Endothelial cell (in vitro differentiated cells): ENCODE measurements at places on chromosomes 16 and 17.

DNA sequence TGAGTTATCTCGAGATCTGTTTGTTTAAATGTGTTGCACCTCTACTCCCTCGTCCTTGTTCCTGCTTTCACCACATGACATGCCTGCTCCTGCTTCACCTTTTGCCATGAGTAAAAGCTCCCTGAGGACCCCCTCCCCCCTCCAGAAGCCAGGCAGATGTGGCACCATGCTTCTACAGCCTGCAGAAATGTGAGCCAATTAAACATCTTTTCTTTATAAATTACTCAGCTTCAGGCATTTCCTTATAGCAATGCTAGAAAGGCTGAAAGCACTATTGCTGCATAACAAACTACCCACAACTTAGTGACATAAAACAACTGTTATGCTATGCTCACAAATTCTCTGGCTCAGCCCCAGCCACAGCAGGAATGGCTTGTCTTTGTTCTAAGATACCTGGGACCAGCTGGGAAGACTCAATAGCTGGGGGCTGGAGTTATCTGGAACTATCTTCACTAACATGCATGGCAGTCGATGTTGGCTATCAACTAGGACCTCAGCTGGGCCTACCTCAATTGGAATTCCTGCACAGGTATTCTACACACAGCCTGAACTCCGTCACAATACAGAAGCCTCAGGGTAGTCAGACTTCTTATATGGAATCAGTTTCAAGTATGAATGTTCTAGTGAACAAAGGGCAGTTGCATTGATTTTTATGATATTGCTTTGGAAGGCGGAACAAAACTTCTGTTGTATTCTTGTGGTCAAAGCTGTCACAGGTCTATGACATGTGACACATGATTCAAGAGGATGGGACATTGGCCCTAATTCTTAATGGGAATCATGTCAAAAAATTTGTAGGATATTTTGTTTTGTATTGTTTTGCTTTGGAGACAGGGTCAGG is 186.0 kb upstream of the PIRT start:
- no peak for DNase-seq

DNA sequence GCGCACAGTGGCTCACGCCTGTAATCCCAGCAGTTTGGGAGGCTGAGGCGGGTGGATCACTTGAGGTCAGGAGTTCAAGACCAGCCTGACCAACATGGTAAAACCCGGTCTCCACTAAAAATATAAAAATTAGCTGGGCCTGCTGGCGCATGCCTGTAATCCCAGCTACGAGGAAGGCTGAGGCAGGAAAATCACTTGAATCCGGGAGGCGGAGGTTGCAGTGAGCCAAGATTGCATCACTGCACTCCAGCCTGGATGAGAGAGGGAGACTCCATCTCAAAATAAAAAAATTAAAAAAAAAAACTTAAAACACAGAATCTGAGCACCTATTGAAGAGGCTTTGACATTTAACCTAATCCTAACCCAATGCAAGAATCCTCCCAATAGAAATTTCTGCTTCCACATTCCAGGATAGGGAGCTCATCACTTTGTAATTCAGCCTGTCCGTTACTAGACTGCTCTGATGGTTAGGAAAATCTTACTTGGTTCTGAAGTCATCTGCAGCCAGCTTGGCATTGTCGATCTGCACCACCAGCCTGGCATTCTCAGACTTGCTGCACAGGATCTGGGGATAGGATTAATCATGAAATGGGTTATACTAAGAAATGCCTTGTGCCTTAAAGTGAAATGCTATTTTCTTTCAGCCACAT is 2.1 kb downstream of the KRT33B start:
- DNase-seq: no peak

DNA sequence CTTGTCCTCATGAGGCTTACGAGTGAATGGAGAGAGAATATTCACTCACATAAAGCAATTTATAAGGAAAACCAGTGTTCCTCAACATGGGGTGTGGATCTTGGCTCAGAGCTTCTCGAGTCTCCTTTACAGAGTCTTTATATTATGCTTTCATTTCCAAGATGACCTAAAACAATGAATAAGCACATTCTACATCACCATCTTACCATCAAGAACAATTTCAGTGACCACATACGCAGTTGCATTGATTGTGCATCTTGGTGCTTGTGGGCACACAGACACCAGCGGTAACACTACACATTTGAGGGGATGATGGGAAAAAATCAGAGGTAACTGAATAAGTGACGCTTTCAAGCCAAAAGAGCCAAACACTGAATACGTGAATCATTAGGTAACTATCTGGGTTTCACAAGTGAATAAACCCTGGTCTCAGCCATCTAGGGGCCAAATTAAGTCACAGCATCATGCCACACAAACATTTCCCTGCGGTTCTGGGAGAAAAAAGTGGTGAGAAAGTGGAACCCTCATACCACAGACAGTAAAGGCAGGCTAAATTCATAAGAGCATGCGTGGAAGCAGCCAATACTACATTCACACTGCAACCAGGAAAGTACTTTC is 9.4 kb downstream of the CWC25 start:
- no peak for DNase-seq

GRCh38 chr16:79257953-79258490 is 342.5 kb downstream of the MAF start:
- no peak for DNase-seq

GRCh38 chr17:21283482-21284318 is 811 bp upstream of the MAP2K3 start:
- DNase-seq: no peak

DNA sequence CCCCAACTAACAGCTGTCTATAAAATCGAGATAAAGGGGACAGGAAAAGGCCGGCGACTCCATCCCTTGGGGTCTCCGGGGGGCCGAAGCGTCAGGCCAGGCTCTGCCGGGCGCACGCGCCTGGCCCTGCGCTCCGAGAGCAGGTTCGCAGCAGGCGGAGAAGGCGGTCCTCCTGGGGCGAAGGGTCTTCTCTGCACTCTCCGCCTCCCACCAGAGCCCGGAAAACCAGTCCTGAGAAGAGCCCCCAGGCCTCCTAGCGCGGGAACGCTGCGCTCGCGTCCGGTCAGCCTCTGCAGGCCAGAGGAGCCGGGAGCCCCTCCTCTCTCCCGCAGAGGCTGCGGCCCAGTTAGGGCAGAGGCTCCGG is 5.1 kb downstream of the FOXF1 start:
- DNase-seq: no peak

DNA sequence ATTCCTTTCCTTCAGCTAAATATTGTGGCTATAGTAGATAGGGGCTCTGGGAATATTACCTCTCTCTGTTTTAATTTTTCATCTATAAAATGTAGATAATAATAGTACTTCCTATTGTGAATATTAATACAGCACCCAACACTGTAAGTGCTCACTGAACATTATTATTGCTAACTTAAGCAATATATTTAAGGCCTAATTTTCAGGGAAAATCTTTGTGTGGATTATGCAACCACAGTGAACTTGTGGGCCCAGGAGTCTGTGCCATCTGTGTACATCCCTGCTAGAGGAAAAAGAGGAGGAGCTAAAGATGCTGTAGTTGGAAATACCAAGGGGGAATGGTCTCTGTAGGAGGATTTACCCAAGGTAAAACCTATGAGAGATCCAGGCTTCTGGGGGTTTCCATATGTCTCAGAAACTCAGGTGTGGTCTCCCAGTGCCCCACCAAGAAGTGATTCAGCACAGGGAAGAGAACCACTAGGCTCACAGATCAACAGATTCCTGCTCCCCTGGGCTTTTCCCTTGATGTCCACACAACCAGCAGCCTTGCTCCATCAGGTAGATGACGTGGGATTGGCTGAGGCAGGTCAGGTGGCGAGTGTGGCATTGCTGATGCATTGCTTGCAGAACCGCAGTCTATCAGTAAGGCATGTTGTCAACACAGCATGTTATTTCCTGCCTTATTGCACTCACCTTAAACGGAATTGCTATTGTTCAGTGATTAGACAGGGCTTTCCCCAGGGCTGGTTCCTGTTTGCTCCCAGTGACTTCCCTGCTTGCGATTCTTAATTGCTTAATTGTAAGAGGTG is 1.6 kb upstream of the N4BP1 start:
- peak; percentile 41 for DNase-seq

GRCh38 chr16:24668481-24669061 is 60.9 kb upstream of the TNRC6A start:
- DNase-seq: no peak

DNA sequence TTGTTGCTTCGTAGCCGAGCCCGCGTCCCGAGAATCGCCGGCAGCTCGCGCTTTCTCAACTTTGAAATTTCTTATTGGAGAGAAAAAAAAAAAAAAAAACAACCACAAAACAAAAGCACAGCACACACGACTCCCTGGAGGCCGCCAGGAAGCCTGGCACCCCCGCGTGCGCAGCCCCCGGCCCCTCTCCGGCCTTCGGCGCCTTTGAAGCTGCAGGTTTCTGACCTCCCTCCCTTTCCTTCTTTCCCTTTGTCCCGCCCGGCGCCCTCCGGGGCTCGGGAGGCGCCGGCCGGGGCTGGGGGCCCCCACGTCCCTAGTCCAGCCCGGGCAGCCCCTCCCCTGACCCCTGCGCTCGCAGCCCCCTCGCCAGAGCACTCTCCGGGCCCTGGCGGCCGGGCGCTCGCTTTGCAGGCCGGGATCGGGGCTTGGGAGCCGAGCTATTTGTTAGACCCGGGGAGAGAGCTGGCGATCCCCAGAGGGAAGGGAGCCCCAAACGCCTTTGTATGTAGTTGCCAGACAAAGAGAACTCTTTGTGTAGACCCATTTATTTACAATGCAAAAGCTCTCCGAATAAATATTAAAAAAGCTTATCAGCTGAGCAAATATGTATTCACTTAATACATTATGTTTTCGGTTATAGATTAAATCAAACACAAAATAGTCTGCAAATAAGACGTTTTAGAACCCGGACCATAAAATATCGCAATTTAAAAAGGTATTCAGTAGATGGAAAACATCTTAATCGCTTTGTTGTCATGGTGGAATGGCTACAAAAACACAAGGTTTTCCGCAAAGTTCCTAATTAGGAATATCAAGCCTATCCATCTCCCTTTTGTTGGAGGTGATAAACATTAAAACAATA is 2.3 kb downstream of the BAHCC1 start:
- peak; percentile 84 for DNase-seq

GRCh38 chr16:84847564-84848355 is 28.0 kb downstream of the CRISPLD2 start:
- no peak for DNase-seq

GRCh38 chr17:80527016-80527645 is 17.5 kb upstream of the RPTOR start:
- DNase-seq: no peak

GRCh38 chr17:76868176-76868668 is at the start of gene MGAT5B:
TSS of gene MGAT5B (plus strand) at chr17:76868404. CDS start at chr17:76869030, 626 bp downstream.
- peak; percentile 98 for DNase-seq

- DNase-seq: no peak
Measured at GRCh38 chr17:58373003-58373402, 21.0 kb upstream of the SUPT4H1 start.
